ENCODE measurements at places on chromosomes 1 and 21.

DNA sequence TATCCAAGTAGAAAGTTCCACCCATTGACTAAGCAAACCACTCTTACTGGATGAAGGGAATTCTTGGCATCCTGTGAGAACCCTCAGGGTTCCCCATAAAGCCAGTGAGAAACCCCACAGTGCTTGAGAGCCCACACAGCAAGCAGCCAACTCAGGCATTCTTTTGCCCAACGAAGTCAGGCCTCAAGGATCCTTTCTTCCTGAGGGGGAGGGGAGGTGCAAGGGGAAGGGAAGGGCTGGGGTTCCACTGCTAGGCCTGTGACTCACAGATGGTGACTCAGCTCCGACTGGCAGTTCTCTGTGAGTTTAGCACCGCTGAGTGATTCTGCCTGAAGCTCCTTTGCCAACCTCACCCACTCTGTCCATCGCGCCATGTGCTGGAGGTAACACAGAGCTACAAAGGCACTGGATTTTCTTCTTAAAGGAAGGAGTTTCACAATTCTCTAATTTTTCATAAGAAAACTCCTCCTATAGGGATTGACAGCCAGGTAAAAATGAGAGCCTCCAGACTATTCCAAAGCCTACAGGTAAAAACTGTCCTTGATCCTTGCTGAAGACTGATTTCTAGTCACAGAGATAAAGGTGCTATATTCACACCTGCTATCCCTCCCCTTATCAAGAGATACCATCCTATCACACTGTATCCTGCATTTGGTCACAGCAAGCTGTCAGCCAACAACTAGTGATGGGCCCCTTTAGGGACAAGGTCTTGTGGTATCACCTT is 4.8 kb downstream of the ENO1 start:
- DNase-seq: peak; percentile 49

- no peak for DNase-seq
These were observed 161.6 kb downstream of the LRRC40 start for GRCh38 chr1:70043804-70044203.

GRCh38 chr1:94130851-94131595 is 10.1 kb upstream of the ABCA4 start:
- DNase-seq: no peak

DNA sequence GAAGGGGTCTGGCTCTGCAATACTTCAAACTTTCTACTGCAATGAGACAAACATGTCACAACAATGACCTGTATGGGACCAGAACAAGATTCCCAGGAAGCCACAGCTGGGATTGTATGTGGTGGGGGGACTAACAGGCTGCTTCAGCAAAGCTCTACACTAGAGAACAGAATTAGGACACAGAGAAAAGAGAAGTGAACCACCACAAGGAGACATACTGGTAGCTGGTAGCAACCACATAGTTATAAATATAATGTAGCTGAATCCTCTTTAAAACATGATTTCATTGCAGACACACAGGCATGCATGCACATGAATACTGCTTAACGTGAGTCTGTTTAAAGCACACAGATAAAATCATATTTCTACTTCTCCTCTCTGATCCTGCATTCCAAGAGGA is 3.5 kb upstream of the ILDR2 start:
- no peak for DNase-seq

GRCh38 chr1:202270871-202271326 is 70.8 kb downstream of the UBE2T start:
- DNase-seq: no peak

- no peak for DNase-seq
These were observed 136.6 kb upstream of the GFI1 start for GRCh38 chr1:92623187-92623778.

DNA sequence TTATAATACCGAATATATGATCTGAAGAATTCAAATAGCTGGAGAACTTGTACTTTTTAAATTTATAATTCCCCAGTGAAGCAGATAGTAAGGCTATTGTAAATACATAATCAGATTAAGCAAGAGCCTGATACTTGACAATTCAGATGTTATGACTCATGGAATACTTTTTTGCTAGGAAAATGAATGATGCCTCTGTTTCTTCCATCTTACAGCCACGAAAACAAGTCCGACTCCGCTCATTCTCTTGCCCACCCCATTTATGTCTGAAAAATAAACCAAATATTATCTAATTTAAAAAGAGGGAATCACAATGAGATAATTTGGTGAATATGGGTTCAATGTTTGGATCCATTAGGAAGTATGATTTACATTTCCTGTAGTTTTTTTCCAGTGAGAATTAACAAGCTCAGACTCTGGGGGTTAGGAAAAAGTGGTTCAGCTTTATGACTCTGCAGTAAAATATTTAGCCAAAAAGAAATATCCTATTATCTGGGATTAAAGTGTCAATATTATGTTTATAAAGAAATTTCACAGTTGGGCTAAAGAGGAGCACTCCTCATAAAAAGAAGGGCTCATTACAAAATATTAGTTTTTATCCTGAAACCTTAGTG is 50.4 kb upstream of the DAB1 start:
- DNase-seq: no peak

DNA sequence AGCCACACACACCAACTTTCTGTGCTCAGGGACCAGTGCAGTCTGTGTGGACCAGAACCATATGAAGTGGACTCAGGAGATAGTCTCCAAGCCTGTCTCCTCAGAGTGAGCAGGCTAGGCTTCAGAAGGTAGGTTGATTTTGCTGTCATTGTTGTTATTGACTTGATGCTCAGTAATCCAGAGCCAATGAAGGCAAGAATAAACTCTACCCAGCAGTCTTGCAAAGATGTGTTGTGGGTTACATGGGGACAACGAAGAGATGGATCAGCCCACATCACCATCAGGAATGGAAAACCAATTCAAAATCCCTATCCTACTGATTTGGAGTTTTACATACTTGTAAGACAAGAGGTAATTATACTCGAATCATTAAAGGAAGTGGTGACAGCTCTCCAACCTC is 37.4 kb downstream of the PHC2 start:
- DNase-seq: no peak

All from stimulated activated CD8-positive, alpha-beta memory T cell treated with anti-CD3 and anti-CD28 coated beads, Interleukin-15, amount 100 ng/mL, for 24 hours (primary cell).